Muscle of arm (tissue), 14 donors: ENCODE measurements at places on chromosomes 16 and 17. TPM values are rescaled to one million over a fixed set of nuclear protein-coding genes. Genes with fewer than 3 reads are reported as not detected.
A peak's percentile ranks its signal among the peaks of the same experiment; 100 is the strongest.

- no peak for DNase-seq
Observed at GRCh38 chr16:20844588-20844987, 38.3 kb downstream of the REXO5 start.

- no peak for DNase-seq
Observed at GRCh38 chr16:10741844-10742243, 1.8 kb upstream of the NUBP1 start.

DNA sequence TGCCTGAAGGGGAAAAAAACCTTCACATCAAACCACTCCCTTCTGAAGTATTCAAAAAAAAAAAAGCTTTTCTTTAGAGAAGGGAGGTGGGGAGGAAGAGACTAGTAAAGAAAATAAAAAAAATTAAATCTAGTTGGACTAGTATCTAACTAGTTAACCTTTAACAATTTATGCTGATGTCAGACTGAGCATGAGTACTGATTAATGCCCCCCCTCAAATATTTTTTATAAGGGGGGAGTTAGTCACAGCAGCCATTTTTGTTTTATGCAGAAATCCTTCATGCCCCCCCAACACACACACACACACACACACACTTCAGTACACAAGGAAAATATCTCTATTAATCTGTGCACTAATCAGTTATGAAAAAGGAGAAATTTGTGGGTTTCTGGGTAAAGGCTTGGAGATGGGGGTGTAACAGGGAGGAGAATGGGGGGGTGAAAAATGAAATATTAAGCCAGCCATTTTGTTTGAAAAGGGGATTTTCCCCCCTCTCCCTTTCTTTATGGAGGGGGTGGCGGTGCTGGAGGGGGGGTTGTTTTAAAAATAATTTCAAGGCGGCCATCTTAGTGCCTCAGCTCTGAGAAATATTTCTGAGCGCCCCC, 4.7 kb upstream of the CHD3 start:
- peak; percentile 48 for DNase-seq

- no peak for DNase-seq
Observed at GRCh38 chr16:25011891-25012514, 3.2 kb downstream of the ARHGAP17 start.

GRCh38 chr17:27513849-27514248, 57.6 kb downstream of the KSR1 start:
- DNase-seq, result no peak

GRCh38 chr17:59111539-59111938, 4.9 kb upstream of the TRIM37 start:
- DNase-seq, result no peak

DNA sequence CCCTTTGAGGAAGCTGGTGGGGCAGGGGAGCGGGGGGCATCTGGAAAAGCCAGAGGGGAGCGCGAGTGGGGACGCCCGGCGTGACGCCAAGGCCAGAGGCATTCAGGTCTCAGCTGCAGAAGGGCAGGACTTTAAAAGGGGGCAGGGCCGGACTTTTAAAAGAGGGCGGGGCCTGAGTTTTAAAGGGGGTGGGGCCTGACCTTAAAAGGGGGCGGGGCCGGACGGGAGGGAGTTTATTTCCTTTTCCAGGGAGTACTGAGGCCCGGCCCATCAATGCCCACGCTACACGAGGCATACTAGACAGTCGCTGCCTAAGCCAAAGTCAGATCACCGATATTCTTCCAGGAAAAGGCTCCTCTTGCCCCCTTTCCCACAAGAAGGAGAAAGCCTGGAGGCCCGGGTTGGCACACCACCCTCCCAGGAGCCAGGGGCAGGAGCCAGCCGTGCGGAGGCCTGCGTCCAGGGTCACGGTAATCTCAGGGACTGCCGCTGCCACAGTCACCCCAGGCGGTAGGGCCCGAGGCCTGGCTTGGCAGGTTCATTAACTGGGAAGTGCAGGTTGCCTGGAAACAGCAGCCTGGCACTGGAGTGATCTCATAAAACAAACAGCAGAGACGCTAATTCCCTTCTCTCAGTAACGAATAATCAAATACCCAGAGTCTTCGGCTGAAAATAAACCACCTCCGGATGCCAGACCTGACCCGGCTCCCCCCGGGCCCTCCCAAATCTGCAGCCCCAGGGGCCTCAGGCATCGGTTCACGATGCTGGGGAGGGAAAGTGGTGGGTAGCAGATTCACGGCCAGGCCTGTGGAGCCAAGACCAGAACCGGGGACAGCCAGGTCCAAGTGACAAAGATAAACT, 90.7 kb downstream of the TIMM22 start:
- DNase-seq, result no peak

DNA sequence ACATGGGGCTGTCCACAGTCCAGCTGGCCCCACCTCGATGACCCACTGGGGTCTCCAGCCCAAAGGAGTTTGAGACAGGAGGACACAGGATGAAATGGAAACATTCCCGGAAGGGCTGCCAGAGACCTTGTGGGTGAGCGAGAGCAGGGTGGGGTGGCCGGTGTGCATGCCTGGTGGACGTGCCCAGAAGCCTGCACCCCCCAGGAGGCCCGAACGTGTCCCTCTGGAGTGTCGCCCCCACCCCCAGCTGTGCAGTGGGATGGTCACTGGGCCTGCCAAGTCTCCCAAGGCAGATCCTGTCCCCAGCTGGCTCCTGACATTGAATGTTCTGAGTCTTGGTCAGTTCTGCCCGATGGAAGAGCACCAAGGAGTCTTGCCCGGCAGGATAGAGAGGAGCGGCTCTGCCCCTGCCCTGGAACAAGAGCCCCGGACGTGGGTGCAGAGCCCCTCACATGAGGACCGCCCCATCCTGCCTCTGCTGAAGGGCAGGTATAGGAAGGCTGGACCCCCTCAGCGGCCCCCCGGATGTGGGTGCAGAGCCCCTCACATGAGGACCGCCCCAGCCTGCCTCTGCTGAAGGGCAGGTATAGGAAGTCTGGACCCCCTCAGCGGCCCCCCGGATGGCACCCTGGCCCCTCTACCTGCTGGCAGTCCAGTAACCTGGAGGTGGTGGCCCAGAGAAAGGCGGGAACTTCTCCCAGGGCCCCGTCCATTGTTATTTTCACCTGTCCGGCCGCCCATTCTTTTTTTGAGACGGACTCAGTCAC, 3.1 kb upstream of the CAPN15 start:
- no peak for DNase-seq

DNA sequence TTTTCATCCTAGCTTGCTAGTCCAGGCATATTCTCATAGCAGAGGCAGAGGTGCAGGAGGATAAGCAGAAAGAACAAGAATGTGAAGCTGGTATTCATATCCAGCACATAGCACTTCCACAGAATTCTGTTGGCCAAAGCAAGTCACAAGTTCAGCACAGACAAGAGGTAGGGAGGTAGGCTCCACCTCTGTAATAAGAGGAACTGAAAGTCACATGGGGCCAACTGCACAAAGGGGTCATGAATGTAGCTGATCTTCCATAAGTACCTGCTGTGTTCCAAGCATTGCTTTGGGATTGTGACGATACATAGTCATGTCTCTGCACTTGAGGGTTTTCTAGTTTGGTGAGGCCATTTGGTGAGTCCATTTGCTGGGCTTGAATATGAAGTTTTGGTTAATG, 110.8 kb upstream of the MPHOSPH6 start:
- no peak for DNase-seq

DNA sequence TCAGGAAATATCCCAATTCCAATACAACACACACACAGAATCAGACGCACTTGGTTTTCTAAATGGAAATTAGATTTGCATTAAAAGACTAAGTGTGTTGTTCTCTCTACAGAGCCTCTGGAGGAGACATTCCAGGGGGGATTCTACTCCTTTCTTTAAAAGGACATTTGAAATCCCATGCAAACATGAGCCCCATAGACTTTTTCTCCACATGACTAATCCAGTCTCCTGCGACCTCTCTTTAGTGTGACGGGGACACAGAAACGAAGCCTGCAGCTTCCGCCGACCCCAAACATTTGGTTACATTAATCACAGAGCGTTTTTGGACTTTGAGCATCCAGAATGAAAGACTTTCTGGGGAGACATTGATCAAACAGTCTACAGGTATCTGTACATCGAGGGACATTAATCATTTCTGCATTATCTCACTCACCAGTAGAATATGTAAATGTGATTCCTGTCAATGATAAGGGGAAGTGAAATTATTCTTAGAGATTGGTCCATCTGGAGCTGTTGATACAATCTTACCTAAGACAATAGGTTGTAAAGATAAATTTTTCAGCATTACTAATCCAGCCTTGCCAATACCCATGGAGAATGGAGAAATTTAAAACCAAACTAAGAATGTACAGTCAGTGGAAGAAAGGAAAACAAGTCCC, 103.4 kb upstream of the IRX3 start:
- DNase-seq, result no peak

DNA sequence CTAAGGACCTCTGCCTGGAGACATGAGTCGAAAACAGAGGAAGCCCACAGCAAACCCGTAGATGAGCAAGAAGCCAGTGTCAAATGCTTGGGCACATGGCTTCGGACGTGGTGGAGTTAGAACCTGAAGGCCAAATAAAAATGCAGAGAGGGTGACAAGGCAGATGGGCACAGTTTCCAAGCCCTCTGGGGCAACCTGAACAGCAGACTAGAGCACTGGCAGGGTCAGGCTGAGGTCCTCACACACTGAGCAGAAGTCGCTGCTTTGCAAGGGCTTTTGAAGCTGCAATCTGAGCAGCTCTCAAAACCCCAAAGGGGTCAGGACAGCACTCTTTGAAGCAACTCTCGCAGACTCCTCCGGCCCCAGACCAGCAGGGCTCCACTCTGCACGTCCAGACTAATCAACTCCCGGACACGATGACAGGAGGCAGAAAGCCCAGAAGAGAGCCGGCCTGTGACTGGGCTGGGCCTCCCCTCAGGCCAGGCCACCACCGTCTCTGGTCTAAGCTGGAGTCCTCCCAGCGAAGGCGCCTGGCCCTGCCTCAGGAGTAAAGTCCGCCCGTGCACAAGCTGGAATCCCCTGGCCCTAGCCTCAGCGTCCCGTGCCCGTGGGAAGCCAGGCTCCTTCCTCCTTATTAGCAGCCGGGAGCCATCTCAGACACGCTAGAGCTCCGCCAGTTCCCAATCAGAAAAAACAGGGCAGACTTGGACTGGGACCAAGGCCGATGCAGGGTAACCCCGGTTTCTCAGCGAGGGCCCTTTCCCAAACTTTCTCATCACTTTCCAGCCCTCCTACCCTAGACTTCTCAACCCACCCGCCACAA, 924 bp downstream of the SMARCD2 start:
- no peak for DNase-seq

- no peak for DNase-seq
Observed at GRCh38 chr16:85125570-85126393, 13.5 kb upstream of the CIBAR2 start.

- no peak for DNase-seq
Observed at GRCh38 chr16:19102187-19102872, 11.4 kb upstream of the ITPRIPL2 start.

DNA sequence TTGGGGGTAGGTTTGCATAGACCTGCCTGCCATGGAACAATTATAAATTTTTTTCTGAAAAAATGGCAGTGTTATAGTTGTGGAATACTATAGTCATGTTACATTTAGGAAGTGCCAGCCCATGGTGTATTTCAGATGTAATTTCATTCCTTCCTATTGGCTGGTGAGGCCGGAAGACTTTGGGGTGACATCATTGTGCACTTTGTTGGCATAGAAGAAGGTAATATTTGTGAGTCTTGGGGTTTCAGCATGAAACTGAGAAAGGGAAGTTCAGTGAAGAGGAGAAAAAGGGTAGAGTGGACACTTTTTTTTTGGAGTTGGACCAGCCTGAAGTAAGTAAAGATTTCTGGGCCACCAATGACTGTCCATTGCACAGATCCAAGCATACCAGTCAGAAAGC, 16.0 kb upstream of the HEATR6 start:
- DNase-seq, result no peak

- DNase-seq, result no peak
Observed at GRCh38 chr16:11296706-11297491, 15.8 kb upstream of the PRM1 start.

DNA sequence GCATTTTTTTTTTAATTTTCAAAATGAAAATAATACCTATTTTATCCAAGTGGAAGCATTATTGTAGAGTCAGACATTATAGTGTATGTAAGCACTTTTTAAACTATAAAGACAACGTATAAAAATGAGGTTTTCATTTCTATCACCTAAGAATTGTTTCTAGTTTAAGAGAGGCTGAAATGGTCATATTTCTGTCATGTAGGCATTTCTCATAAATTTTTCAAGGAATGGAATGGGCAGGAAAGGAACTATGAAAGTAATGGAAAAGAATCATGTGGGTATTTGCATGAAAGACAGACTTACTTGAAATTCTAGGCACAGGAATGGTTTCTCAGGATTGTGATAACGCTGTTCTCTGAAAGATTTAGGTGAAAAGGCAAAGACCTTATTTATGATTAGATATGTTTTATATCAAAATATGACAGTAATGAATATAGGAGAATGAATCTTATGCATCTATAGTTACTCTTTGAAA, 67.4 kb downstream of the PPM1E start:
- DNase-seq, result no peak

GRCh38 chr16:81526199-81526598, 81.6 kb downstream of the CMIP start:
- DNase-seq, result no peak

- DNase-seq, result peak; percentile 11
Observed at GRCh38 chr17:63116967-63117830, 151.2 kb downstream of the TANC2 start.

DNA sequence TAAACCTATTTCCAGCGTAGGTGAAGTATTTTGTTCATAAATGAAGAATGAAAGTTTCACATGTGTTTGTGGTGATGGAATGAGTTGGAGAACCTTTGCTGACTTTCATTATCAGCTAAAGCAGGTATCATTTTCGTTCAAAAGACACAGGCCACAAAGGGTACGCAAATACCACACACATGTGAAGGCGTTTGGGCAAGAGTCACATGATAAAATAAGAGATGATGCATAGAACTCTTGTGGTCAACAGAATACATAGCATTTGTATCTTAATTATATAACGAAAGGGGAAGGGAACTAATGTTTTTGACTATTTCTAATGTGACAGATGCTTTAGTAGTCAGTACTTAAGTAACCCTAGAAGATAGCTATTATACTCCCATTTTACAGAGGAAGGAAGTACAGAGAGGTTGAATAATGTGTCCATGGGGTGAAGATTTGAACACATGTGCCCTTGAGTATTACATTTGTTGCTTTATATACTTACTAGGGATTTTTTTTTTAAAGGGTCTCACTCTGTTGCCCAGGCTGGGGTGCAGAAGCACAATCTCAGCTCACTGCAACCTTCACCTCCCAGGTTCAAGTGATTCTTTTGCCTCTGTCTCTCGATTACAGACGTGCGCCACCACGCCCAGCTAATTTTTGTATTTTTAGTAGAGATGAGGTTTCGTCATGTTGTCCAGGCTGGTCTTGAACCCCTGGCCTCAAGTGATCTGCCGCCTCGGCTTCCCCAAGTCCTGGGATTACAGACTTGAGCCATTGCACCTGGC, 4.8 kb downstream of the RPA1 start:
- DNase-seq, result no peak

The CLEC18C gene
- polyA plus RNA-seq, result 0.45 TPM

The C1QL1 gene
- 2.9 TPM for polyA plus RNA-seq

The ZG16 gene
- not detected for polyA plus RNA-seq

The SLC16A13 gene
- polyA plus RNA-seq, result not detected

The KRT33A gene
- not detected for polyA plus RNA-seq

The SLC38A8 gene
- not detected for polyA plus RNA-seq

The KCNJ18 gene
- polyA plus RNA-seq, result not detected

The VASN gene
- 22.1 TPM for polyA plus RNA-seq

The CES5A gene
- not detected for polyA plus RNA-seq

The TBC1D3H gene
- not detected for polyA plus RNA-seq

The SLFN12 gene
- 8.1 TPM for polyA plus RNA-seq

The HSD3B7 gene
- polyA plus RNA-seq, result 16.3 TPM

The PER1 gene
- 27.4 TPM for polyA plus RNA-seq

The PLLP gene
- polyA plus RNA-seq, result 1.0 TPM

The SCNN1G gene
- not detected for polyA plus RNA-seq
